Dermis blood vessel endothelial cell (primary cell): ENCODE measurements at places on chromosomes 7 and 10. TPM values are rescaled to one million over a fixed set of nuclear protein-coding genes. Genes with fewer than 3 reads are reported as not detected.
A peak's percentile ranks its signal among the peaks of the same experiment; 100 is the strongest.

DNA sequence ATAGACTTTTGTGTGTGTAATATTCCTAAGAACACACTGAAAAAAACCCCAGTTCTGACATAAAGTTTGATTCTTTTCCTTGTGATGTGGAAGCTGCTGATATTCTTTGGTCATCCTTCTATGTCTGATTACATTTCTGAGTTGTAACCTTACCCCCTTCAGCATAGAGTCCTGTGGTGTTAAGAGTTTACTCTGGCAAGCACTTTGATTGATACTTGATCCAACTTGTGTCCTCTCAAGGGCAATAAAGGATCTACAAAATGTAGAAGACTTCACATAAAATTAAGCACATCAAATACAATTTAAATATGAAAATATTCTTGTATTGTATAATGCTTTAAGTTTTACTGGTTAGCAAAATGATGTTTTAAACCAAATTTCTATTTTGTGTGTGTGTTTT, 221.7 kb upstream of the DKK1 start:
- no peak for DNase-seq

GRCh38 chr7:131293018-131293417, 34.7 kb upstream of the MKLN1 start:
- no peak for DNase-seq

- no peak for DNase-seq
Measured at GRCh38 chr10:31625566-31625965, 303.1 kb downstream of the ARHGAP12 start.

DNA sequence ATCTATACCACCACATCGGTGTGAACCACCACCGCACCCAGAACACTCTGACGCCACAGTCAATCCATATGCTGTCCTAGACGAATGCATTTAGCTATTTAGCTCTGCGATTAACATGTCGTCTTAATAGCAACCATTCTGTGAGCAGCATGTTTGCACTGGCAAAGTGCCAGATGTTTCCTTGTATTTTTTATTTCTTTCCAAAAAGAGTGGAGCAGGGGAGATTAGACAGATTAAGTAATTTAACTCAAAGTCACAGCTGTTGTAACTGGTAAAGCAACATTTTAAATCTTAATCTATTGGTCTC, 57.0 kb upstream of the ARL4A start:
- DNase-seq, result peak; percentile 38

- DNase-seq, result no peak
Measured at GRCh38 chr7:36311539-36311938, 78.1 kb upstream of the ANLN start.

The GPR15LG gene
- 0.47 TPM in 1 of 2 replicates, not detected in the other for total RNA-seq
